Tibial nerve (tissue), 4 donors: ENCODE measurements at places on chromosomes 7 and 10.

DNA sequence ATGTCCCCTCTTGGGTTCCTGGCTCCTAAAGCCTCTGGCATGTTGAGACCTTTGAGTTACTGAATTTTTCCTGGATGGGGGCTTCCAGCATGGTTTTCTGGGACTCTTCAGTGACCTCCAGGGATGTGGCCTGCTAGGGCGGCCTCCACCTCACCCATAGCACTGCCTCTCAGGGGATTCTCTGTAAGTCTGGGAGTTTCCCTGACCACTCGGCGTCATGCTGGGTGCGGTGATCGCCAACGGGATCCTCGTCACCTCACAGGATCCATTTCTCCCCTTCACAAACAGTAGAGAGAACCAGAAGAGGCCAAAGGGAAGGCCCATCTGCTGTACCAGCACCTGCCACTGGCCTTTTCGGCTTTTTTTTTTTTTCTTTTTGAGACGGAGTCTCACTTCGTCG is 84.3 kb downstream of the NPTX2 start:
- no peak for DNase-seq

DNA sequence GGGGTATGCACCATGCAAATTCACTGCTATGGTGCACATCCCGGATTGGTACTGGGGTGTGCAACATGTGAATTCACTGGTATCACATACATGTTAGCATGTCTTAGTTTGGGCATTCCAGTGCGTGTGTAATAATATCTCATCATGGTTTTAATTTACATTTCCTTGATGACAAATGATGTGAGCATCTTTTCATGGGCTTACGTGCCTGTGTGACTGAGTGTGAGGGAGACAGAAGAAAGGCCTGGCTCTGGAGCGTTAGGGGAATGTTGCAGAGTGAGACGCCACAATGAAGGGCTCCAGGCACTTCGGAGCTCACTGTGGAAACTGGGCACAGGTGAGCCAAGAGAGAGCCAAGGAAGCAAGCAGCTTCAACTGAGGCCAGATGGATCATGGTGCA is 162.6 kb downstream of the UBE2H start:
- DNase-seq = no peak

GRCh38 chr10:9848981-9849380 is 1168.7 kb upstream of the CELF2 start:
- no peak for DNase-seq

DNA sequence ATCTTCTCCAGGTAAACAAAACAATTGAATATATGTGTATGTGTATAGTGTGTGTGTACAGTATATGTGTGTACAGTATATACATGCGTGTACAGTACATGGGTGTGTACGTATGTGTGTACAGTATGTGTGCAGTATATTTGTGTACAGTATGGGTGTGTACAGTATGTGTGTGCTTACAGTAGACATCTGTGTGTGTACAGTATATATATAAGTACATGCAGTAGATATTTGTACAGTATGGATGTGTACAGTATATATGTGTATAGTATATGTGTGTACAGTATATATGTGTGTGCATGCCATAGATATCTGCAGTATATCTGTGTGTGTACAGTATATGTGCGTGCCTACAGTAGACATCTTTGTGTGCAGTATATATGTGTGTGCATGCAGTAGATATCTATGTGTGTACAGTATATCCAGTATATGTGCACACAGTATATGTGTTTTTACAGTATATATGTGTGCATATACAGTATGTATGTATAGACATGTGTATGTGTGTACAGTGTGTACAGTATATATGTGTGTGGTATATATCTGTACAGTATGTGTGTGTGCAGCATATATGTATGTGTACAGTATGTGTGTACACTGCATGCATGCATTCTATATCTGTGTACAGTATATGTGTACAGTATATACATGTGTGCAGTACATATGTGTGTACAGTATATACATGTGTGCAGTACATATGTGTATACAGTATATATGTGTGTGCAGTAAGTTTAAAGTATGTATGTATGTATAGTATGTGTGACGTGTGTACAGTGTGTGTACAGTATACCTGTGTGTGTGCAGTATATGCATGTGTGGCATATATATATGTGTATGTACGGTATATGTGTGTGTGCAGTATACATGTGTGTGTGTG is 37.3 kb upstream of the SLC39A12 start:
- DNase-seq = no peak

DNA sequence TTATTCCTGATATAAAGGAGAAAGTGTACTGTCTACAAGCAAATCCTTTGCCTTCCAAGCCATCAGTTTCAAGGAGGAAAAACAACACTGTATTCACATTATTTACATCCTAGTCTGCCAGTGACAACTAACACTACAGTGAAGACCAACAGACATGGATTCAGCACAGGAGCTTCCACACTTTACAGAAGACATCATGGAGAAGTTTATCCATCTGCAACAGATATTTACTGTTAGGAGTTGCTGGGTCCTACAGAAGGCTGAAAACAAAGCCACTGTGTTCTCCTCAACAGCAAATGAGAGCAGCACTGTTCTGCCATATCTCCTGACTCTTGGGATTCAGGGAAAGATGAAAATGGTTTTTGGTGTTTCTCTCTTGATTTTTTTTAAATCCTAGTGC is 31.9 kb downstream of the NAPEPLD start:
- DNase-seq = no peak

GRCh38 chr10:77944519-77944918 is 18.0 kb upstream of the DLG5 start:
- no peak for DNase-seq
